Naive thymus-derived CD8-positive, alpha-beta T cell (primary cell): ENCODE measurements at places on chromosomes 13 and 19. TPM values are rescaled to one million over a fixed set of nuclear protein-coding genes. Genes with fewer than 3 reads are reported as not detected.

The PRODH2 gene
- total RNA-seq = not detected

The AP2A1 gene
- total RNA-seq = 57.8 TPM

The C2CD4C gene
- total RNA-seq = not detected

The PLPPR3 gene
- not detected for total RNA-seq

The ZNF723 gene
- total RNA-seq = not detected

- peaks cover 21% of the 10 kb centered on the region for H3K27me3 ChIP-seq
- no peaks in the 10 kb centered on the region for H3K36me3 ChIP-seq
- no peaks in the 10 kb centered on the region for H3K4me1 ChIP-seq
- H3K27ac ChIP-seq = no peak overlapping the region
These were observed 203.8 kb downstream of the ATP8A2 start for GRCh38 chr13:25575562-25575961.

GRCh38 chr19:11485245-11485837, 4.5 kb upstream of the ELAVL3 start:
- no peak for DNase-seq
- H3K27me3 ChIP-seq = peaks cover 4% of the 10 kb centered on the region
- H3K27ac ChIP-seq = no peak overlapping the region
- no peaks in the 10 kb centered on the region for H3K36me3 ChIP-seq

- peak overlapping the region; percentile 60 for H3K27ac ChIP-seq
- peaks cover 6% of the 10 kb centered on the region for H3K27me3 ChIP-seq
- DNase-seq = no peak
- peaks cover 5% of the 10 kb centered on the region for H3K4me1 ChIP-seq
- H3K4me3 ChIP-seq = no peak overlapping the region
- H3K36me3 ChIP-seq = no peaks in the 10 kb centered on the region
These were observed 11.9 kb downstream of the CILP2 start for GRCh38 chr19:19549804-19550464.

DNA sequence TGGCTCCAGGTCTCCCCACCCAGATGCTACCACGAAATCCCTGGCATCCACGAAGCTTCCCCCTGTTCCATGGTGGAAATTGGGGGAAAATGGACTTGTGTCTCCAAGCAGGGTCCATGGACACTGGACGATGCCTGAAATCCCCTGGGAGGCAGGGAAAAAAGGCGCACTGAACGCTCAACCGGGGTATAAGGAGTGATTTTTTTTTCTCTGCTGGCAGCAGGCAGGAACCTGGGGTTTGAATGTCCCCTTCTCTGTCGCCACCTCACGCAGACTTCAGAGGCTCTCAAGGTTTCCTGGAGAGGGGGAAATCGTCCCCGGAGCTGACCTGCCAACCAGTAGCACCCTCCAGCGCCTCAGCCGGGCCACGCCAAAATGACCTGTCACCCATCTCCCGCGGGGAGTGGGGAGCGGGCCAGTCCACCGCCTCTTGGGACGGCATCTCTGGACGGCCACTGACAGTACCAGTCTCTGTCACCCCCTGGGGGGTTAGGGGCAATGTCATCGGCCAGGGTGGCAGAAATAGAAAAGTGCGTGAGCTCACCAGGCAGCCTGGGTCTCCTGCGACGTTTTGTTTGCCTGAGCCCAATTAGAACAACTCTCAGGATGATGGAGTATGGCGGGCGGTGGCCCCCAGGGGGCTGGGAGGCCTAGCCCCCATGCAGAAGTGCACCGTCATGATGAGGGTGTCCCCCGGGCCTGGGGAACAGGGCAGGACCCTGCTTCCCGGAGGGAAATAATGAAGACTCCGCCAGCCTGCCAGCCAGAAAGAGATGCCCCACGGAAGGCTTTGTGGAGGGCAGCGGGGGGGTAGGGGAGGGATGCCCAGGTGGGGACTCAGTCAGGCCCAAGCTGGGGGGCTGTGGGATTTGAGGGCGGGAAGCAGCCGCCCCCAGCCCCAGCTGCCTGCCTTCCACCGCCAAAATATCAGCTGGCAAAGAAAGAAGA, 2.6 kb downstream of the PTPRS start:
- no peaks in the 10 kb centered on the region for H3K36me3 ChIP-seq
- H3K27me3 ChIP-seq = peaks cover 52% of the 10 kb centered on the region
- H3K27ac ChIP-seq = no peak overlapping the region

DNA sequence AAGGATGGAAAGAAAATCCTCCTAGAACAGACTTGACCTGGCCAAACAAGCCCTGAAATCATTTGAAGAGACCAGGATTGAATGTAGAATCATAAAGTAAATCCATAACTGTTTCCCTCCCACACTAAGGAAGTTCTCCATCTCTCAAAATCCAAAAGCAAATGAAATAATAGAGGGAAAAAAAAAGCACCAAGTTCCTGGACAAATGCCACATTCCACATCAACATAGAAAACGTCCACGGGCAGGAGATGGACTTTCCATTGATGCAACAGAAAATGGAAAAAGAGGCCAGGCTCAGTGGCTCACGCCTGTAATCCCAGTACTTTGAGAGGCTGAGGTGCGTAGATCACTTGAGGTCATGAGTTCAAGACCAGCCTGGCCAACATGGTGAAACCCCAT, 56.2 kb downstream of the INSR start:
- H3K36me3 ChIP-seq = no peaks in the 10 kb centered on the region
- no peaks in the 10 kb centered on the region for H3K4me1 ChIP-seq
- DNase-seq = no peak
- no peaks in the 10 kb centered on the region for H3K27me3 ChIP-seq
- no peak overlapping the region for H3K27ac ChIP-seq

- H3K27me3 ChIP-seq = peaks cover 1% of the 10 kb centered on the region
- no peaks in the 10 kb centered on the region for H3K36me3 ChIP-seq
- DNase-seq = no peak
- H3K4me3 ChIP-seq = no peak overlapping the region
- no peaks in the 10 kb centered on the region for H3K4me1 ChIP-seq
These were observed 160.6 kb upstream of the SOX1 start for GRCh38 chr13:111906306-111906705.

GRCh38 chr13:33033051-33033812, 17.0 kb downstream of the KL start:
- DNase-seq = no peak
- peaks cover 12% of the 10 kb centered on the region for H3K4me1 ChIP-seq
- peaks cover 37% of the 10 kb centered on the region for H3K27me3 ChIP-seq
- peak overlapping the region; percentile 86 for H3K27ac ChIP-seq

- DNase-seq = no peak
- H3K4me1 ChIP-seq = peaks cover 8% of the 10 kb centered on the region
- H3K27ac ChIP-seq = no peak overlapping the region
These were observed 21.5 kb upstream of the SGCG start for GRCh38 chr13:23159205-23159759.

- H3K27ac ChIP-seq = no peak overlapping the region
- DNase-seq = no peak
- H3K4me3 ChIP-seq = no peak overlapping the region
- no peaks in the 10 kb centered on the region for H3K27me3 ChIP-seq
These were observed 398.9 kb downstream of the GPC6 start for GRCh38 chr13:93625536-93625935.

DNA sequence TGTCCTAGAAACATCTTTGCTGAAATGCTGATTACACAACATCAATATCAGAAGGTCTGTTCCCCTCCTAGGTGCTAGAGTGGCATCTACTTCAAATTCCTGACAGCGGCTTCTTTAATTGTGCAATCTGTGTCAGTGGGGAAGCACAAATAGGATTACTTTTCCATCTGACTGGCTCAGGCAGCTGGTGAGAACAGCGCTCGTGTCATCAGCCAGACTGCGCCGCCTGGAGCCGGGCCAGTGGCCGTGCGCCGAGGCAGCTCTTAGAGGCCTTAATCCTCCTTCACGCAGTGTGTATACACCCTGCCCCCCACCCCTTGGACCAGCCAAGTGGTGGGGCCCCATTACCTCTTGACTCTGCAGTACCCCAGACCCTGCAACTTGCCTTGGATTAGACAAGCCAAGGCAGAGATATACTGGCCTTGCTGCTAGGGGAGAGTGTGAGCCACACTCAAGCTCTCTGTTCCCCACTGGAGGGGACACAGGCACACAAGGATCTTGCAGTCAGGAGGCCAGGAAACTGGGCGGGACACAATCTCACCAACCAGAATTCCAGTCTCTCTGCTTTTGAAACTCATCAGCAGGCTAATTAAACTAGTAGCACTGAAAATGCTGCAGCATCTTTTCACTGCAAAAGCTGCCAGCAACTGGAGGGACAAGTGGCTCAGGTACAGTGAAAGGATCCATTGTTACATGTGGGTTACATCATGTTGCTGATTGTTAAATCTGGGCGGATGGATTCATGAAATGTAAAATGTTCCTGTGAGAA, 48.9 kb upstream of the EPHX3 start:
- no peaks in the 10 kb centered on the region for H3K27me3 ChIP-seq
- H3K4me1 ChIP-seq = peaks cover 92% of the 10 kb centered on the region
- DNase-seq = no peak
- H3K27ac ChIP-seq = peak overlapping the region; percentile 34

DNA sequence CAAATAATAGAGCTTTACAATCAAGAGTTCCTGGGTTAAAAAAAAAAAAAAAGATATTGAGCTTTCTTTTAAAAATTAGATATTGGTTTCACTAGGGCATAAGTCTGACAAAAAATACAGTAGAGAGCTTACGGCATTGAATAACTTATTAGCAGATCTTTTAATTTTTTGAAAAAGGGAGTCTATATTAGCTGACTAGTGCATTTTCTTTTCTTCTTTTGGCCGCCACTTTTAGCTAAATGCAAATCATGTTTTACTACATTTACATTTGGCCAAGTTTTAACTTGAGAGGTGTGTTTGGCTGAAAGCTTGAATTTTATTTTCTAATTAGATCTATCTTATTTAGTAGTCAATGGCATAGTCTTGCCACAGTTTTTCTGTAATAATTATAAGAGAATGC, 43.4 kb downstream of the SPRY2 start:
- no peaks in the 10 kb centered on the region for H3K36me3 ChIP-seq
- H3K4me3 ChIP-seq = no peak overlapping the region
- H3K27ac ChIP-seq = no peak overlapping the region
- DNase-seq = no peak
- no peaks in the 10 kb centered on the region for H3K4me1 ChIP-seq
- H3K27me3 ChIP-seq = no peaks in the 10 kb centered on the region

DNA sequence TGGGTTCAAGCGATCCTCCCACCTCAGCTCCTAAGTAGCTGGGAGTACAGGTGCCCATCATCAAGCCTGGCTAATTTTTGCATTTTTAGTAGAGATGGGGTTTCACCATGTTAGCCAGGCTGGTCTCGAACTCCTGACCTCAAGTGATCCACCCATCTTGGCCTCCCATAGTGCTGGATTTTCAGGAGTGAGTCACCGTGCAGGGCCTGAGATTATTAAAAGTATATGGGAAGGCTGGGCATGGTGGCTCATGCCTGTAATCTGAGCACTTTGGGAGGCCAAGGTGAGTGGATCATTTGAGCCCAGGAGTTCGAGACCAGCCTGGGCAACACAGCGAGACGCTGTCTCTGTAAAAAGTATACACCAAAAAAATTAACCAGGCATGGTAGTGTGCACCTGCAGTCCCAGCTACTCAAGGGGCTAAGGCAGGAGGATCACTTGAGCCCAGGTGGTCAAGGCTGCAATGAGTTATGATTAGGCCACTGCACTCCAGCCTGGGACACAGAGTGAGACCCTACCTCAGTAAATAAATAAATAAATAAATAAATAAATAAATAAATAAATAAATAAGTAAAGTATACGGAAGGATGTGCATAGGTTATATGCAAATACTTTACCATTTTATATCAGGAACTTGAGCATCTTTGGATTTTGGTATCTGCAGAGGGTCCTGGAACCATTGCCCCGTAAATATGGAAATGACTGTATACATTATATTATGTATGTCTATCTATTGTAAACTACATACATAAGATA, 854 bp downstream of the IL12RB1 start:
- peaks cover 68% of the 10 kb centered on the region for H3K4me1 ChIP-seq
- H3K27ac ChIP-seq = peak overlapping the region; percentile 97
- H3K4me3 ChIP-seq = peak overlapping the region; percentile 90
- H3K27me3 ChIP-seq = no peaks in the 10 kb centered on the region
- H3K36me3 ChIP-seq = no peaks in the 10 kb centered on the region

DNA sequence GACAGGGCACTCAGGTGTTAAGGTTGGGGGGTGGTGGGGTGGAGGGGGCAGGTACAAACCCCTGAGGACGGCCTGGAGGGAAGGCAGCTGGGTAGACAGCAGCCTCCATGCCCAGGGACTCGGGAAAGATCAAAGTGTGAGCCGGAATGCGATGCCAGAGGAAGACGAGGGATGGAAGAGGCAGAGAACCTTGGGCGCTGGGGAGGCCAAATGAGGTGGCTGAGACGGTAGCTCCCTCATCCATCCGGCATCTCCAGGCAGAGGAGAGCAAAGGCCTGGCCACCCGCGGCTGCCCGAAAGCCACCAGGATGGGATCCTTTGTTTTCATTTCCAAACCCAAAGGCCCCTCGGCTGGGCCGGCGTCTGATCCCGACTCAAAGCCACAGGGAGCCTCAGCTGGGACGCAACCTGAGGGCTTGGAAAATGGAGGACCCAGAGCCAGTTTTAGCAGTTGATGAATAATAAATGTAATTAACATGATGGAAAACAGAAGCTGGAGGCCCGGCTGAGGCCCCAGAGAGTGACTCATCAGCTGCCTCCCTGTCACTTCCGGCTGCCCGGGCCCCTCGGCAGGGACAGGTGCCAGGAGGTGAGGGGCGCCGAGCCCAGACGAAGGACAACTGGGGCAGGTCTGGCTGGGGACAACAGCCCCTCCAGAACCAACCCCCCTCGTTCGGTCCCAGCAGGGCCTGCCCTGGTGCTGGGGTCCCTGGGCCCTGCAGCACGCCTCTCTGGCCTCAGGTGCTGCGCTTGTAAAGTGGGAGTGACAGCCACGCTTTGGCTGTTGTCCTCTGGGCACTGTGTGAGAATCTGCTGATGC, 61.6 kb downstream of the CEBPG start:
- no peaks in the 10 kb centered on the region for H3K27me3 ChIP-seq
- H3K4me3 ChIP-seq = no peak overlapping the region
- no peak overlapping the region for H3K27ac ChIP-seq
- no peak for DNase-seq

DNA sequence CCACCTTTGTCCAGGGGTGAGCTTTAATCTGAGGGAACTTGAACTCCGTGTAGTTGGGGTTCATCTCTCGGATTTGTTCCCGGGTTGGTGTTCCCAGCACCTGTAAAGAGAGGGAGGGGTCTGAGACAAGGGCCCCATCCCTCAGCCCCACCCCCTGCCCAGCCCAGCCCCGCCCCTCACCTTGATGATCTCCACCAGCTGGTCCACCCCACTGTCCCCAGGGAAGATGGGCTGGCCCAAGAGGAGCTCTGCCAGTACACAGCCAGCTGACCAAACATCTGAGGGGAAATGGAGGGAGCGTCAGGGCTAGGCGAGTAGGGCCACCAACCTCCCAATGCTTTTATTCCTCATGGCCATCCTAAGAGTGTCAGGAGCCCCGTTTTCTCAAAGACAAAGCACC, 9.3 kb downstream of the GSK3A start:
- peaks cover 80% of the 10 kb centered on the region for H3K36me3 ChIP-seq
- no peak overlapping the region for H3K27ac ChIP-seq
- DNase-seq = no peak
- H3K27me3 ChIP-seq = no peaks in the 10 kb centered on the region
- peaks cover 6% of the 10 kb centered on the region for H3K4me1 ChIP-seq
